ENCODE measurements at places on chromosomes 5 and 9.

DNA sequence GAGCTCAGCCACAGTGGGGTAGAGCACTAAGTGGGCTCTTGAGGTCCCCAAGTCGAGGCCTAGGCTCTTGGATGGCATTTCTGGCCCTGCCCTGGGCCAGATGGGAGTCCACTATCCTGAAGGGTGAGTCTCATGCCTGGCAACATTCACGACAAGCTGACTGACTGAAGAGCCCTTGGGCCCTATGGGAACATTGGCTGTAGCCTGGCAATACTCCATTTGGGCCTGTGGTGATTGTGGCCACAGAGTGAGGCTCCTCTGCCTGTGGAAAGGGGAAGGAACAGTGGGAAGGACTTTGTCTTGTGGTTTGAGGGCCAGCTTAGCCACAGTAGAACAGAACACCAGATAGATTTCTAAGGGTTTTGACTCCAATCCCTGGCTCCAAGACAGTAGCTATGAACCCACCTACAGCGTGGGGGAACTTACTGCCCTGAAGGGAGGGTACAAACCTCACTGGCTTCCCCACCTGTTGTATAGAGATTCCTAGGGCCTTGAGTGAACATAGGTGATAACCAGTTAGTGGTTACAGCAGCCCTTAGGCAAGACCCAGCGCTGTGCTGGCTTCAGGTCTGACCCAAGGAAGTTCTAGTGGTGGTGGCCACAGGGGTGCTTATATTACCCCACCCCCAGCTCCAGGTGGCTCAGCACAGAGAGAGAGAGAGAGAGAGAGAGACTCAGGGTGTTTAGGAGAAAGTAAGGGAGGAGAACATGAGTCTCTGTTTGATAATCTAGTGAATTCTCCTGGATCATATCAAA lies 72.4 kb downstream of the KIAA0825 start:
- ATAC-seq = no peak

DNA sequence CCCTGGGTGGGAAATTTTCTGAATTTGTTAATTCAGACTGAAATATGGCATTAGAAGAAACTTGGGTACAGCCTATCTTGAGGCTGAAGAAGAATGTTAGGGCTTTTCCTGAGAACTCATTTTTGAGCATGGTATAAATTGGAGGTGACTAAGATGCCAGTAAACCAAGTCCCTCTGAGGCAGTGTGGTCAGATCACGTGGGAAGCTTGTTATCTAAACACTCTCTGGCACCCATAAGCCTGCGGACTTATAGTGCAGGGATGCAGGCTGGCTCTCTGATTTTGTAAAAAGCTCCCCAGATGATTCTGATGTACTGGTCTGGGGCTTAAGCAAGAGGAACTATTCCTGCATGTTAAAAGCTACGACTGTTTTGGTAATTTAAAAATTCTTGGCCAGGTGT lies 34.3 kb downstream of the MTMR12 start:
- no peak for ATAC-seq

DNA sequence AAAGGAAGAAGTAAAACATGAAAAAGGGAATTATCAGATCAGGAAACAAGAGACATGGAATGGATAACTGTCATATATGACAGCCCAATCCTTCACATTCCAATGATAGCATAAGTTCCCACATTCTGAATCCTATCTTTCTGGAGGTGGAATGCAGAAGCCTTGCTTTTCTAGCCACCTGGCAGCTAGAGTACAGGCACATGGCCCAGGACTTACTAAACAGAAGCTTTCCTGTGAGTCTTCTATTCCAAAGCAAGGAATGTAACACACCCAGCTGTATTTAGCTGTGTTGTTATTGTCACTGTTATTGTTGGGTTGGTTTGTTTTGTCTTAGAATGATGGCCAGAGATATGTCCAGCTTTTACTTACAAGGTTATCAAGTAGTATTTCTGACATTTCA lies 780.5 kb upstream of the ZNF608 start:
- ATAC-seq = no peak

GRCh38 chr9:86073839-86074238 lies 25.5 kb downstream of the GOLM1 start:
- ATAC-seq = no peak

Data from gastroesophageal sphincter (tissue), 4 donors.